COLO829 (cell line): ENCODE measurements at places on chromosomes 4 and X.

DNA sequence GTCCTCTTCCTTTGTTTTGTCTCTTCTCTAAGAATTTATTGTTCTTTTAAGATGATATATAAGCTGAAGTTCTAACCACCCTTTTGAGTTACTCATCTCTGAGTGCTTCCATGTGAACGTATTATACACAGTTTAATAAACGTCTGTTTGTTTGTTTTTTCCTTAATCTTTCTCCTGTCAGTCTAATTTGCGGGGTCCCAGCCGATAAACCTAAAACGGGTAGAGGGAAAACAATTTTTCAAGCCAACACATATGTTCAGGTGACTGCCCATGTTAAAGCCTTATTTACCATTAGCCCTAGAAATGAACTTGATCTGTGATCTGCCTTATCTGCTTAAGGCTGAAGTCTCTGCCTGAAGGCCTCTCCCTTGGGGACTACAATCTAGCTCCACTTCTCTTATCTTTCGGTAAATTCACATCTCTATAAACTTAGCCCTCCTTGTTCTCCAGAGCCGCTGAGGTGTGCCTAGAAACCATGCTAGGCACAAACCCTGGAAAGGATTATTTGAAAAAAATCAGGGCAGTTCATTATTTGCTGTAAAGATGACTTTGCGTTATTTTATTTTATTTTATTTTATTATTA lies 158.8 kb downstream of the CAMK2D start:
- DNase-seq, result no peak

GRCh38 chr4:85580489-85580888 lies 105.5 kb downstream of the ARHGAP24 start:
- no peak for DNase-seq

GRCh38 chrX:13412208-13412600 lies 92.4 kb upstream of the ATXN3L start:
- no peak for DNase-seq

DNA sequence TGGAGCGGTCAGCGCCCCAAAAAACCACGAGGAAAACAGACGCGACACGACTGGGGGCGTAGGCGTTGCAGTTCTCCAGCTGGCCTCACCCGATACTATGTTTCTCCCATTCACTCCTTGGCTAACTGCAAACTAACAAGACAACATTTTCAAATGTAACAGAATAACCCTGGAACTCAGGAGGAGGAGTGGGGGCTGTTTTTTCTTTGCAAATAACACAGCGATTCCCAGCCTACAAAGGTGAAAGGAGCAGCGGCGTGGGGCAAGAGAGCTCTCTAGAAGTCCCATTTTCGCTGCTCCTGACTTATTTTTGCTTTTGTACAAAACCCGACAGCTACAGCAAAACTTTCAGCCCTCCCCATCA lies 1.6 kb downstream of the SOX3 start:
- no peak for DNase-seq

GRCh38 chr4:60588556-60588955 lies 611.6 kb upstream of the ADGRL3 start:
- DNase-seq, result no peak

DNA sequence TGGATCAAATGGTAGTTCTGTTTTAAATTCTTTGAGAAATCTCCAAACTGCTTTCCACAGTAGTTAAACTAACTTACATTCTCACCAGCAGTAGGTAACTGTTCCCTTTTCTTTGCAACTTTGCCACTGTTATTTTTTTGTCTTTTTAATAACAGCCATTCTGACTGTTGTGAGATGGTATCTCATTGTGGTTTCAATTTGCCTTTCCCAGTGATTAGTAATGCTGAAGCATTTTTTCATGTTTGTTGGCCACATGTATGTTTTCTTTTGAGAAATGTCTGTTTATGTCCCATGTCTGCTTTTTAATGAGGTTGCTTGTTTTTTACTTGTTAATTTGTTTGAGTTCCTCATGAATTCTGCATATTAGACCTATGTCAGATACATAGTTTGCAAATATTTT lies 198.8 kb downstream of the RAB28 start:
- no peak for DNase-seq

GRCh38 chr4:114052227-114052626 lies 72.8 kb upstream of the ARSJ start:
- no peak for DNase-seq

DNA sequence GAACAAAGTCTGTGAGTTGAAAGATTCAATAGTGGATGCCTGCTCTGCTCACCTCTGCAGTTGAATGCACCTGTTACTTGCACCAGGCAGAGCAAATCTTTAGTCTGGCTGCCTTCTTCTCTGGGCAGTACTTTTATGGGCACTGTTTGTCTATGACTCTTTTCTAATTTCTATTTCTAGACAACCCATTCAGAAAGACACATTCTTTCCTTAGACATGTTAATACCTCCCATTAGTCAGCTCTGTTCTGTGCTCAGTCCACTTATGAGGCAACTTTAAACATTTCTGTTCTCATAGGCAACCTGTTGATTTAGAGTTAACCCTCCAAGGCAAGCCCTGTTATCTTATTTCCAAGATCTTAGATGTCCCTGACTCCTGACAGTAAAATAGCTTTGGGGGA lies 108.9 kb downstream of the SYNPO2 start:
- no peak for DNase-seq

- peak; percentile 40 for DNase-seq
Observed at GRCh38 chr4:7803992-7804755, 135.5 kb downstream of the AFAP1 start.

DNA sequence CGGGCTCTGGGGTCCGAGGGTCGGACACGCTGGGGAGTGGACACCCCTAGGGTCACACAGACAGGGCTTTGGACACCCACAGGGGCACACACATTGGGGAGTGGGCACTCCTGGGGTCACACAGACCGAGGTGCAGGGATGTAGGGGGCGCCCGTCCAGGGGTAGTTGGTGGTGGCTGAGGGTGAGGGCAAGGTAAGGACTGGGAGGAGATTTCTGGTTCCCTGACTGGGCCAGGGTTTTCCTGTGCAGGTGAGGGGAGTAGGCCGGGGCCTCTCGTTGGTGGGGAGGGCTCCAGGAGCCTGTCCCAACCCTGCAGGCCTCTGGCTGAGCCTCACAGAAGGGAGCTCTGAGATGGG lies 21.9 kb upstream of the WDR45 start:
- DNase-seq, result no peak

DNA sequence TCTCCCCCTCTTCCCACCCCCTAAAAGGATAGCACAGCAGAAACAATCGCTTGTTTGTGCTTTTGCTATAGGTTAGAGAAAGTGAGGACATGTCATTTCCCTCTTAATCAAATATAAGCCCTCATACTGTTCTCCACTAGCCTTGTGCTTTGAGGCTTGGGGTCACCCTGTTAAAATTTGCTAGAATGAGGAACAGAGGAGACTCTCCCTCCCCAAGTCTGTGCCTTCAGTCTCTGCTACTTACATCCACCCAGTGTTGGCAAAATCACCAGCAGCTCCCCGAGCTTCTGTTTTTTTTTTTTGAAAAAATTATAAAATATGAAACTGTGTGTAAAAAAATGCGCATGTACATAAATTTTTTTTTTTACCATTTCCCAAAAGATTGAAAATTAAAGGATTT lies 19.3 kb downstream of the KLF3 start:
- DNase-seq, result no peak

- peak; percentile 20 for DNase-seq
Observed at GRCh38 chr4:49032440-49033161, 46.5 kb downstream of the CWH43 start.

GRCh38 chr4:42136371-42136770 lies 16.1 kb downstream of the BEND4 start:
- no peak for DNase-seq

DNA sequence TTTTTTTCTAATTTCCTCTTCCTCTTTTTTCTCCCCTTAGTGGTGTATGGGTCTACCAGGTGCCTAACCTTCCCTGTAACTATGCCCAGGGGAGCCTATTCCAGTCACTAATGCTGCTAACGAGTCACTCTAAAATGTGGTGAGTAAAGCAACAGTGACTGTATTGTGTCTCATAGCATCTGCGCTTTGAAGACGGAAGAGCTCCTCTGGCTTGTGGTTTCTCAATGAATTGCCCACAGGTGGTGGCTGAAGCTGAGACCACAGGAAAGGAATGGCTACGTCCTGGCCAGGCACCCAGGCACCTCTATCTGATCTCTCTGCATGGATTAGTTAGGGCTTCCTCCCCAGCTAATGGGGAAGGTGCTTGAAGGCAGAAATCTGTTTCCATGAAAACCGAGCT lies 763.5 kb upstream of the FRG1 start:
- no peak for DNase-seq

DNA sequence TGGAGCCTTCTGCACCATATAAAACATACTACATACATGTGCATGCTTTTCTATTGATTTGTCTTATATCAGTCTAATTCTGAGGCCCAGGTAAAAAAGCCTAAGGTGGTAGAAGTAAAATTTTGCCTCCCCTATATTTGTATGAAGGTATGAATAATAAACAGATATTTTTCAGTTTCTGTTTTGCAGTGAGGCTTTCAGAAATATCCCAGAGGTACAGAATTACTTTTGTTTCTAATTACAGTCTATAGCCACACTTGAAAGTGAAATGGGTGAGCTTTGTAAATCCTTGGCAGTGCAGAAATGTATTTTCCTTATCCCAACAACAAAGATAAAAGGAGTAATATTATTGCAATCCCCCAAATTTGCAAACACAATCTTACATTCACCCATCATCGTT lies 59.5 kb downstream of the DDX60 start:
- DNase-seq, result no peak

DNA sequence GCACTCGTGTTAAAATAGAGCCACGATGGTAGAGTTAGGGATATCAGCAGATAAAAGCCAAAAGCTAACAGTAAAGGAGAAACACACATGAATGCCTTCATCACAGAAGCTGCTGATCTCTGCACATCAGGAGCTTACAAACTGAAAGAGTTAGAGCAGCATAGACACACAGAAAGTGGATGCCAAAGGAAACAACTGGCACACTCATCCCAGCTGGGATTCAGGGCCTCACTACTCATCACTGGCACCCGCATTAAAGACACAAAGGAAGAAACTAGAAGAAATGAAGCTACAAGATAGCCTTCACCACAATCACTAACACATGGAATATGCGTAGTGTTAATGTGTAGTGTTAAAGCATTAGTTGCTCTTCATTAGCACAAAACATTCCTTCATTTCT lies 156.4 kb upstream of the TBL1X start:
- DNase-seq, result no peak

DNA sequence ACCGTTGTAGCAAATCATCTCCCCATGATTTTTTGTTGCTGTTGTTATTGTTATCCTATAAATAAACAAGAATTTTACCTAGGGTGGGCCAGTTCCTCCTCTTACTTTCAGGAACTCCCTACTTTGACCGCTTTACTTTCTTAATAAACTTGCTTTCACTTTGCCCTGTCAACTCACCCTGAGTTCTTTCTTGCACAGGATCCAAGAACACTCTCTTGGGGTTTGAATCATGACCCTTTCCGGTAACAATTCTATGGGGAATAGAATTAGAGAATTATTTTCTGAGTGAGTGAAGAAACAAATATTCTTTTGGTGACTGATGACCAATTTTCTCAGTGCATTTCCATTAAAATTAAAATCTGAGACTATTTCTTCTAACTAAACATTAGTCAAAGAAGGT lies 584.0 kb upstream of the TENM3 start:
- DNase-seq, result no peak

GRCh38 chr4:53622739-53623151 lies 31.5 kb upstream of the LNX1 start:
- DNase-seq, result no peak

GRCh38 chrX:55161581-55161980 lies 58.6 kb upstream of the PAGE5 start:
- DNase-seq, result no peak

GRCh38 chr4:4880492-4880891 lies 21.0 kb downstream of the MSX1 start:
- DNase-seq, result peak; percentile 15

- no peak for DNase-seq
Observed at GRCh38 chr4:2861631-2862436, 18.2 kb downstream of the ADD1 start.

DNA sequence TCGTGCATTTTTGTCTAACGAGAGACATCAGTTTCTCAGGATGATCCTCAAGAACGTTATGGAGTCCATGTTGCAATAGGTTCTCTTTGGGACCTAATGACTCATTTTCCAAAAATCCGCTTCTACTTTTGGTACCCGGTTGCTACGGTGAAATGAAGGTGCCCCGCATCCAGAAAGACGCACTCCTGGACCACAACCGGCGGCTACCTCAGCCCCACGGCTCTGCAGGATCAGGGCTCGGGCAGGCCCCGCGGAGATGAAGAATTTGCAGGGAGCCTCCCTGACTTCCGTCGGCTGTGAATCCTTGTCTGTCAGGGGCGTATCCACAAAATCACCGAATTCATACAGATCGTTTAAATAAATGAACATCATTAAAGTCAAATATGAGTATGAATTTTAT lies 15.6 kb downstream of the GTPBP6 start:
- no peak for DNase-seq

DNA sequence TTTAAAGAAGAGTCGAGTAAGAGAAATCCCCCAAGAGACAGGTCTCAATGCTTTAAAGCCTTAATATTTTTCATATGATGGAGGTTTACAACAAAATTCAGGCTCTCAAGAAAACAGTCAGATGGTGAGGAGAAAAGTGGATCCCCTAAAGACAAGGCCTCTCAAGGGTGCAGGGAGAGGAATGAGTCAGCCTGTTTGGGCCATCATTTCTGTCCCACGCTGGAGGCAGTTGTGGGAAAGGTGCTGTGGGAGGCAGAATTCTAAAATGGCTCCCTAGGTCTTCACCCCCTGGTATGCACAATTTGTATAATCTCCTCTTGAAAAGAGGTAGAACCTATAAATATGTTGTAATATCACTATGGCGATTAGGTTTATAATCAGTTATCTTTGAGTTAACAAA lies 4.6 kb upstream of the TIFA start:
- DNase-seq, result no peak
